Activated T-cell treated with anti-CD3 and anti-CD28 coated beads, Interleukin-2, amount 50 U/mL, for 48 hours (primary cell): ENCODE measurements at places on chromosomes 1 and 21.

DNA sequence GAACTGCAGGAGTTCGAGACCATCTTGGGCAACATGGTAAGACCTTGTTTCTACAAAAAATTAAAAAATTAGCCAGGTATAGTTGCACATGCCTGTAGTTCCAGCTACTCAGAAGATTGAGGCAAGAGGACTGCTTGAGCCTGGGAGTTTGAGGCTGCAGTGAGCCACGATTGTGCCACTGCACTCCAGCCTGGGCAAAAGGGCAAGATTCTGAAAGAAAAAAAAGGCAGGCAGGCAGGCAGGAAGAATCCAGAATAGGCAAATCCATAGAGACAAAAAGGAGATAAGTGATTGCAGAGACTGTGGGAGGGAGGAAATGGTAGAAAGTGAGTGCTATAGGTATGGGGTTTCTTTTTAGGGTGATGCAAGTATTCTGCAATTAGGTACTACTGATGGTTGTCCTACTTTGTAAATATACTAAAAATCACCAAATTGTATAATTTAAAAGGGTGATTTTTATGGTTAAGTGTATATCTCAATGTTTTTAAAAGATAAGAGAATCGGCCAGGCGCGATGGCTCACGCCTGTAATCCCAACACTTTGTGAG is 29.4 kb downstream of the ZZZ3 start:
- DNase-seq: no peak

DNA sequence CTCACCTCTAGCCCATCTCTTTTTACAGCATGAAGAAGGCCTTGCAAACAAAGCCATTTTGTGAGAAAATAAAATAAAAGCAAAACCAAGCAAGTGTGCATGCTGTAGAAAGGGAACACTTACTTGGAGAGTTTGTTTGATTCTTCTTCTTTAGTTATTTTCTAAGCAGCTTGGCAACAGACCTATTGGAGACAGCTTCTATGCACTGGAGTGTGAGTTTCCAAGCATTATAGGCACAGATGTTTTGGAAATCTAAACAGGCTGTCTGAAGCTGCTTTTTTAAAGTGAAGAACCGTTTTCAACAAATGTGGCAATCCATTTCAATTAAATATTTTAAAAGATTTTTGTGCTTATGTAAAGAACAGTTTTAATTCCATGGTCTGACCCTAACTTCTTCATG is 76.6 kb downstream of the NGF start:
- no peak for DNase-seq

- DNase-seq: no peak
These were observed 17.1 kb downstream of the FBLIM1 start for GRCh38 chr1:15775706-15776105.

GRCh38 chr1:29642519-29642918 is 406.2 kb downstream of the PTPRU start:
- DNase-seq: no peak
